ENCODE measurements at places on chromosomes 3 and 15.

GRCh38 chr15:71153823-71154524, 38.7 kb downstream of the THSD4 start:
- no peak for DNase-seq

GRCh38 chr3:34073961-34074360, 275.5 kb downstream of the PDCD6IP start:
- no peak for DNase-seq

DNA sequence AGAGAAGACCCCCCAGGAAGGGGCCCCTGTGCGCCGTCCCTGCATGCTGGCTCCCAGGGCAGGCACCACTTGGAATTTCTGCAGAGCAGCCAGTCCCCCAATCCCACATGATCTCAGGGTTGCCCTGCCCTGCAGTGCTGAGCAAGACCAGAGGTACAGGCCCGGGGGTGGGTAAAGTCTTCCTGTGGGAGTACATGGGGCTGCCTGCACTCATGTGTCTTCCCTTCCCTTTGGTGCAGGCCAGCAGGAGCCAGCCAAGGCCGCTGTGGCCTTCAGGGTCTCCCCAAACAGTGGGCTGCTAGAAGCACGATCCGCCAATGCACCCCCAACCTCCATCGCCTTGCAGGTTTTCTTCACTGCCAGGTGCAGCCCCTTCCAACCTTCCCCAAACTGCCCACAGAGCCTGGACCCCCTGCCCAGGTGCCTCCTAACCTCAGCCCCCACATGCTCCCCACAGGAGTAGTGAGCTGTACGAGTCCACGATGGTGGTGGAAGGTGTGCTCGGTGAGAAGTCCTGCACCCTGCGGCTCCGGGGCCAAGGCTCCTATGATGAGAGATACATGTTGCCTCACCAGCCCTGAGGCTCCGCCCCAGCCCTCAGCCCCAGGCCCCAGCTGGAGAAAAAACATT, 15.0 kb downstream of the ACAA1 start:
- no peak for DNase-seq

DNA sequence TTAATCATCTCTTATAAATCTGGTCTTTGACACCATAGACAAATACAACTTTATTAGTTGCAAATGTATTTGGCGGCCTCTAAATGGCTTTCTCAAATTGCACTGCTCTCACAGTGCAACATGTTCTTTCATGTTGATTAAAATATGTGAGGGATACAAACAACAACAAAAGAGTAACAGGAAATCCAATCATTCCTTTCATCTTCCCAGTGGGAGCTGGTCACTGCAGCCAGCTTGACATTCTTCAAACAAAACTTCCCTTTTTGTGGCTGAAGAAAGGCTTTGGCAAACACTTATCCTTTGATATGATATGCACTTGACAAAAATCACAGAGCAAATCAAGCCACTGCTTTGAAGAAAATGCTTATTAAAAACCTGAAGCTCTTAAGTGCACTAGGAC, 973.6 kb downstream of the EPHA3 start:
- no peak for DNase-seq

DNA sequence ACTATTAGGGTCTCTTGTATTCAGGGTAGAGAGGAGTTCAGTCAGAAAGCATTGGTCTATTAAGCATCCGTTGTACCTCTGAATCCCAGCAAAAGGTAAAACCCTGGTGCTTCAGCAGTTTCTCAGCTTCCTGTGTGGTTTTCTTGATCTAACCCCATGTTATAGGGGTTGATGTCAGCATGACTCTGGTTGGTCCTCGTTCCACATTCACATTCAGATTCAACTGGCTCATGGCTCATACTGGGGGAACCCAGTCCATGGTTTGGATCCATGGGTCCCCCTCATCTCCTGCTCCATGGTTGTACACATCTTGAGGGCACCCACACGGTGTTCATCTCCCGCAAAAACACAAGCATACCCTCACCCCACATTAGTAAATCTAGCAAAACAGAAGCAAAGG, 47.7 kb upstream of the C2CD4B start:
- no peak for DNase-seq

- DNase-seq, result no peak
Measured at GRCh38 chr3:178393146-178393545, 143.1 kb upstream of the KCNMB2 start.

DNA sequence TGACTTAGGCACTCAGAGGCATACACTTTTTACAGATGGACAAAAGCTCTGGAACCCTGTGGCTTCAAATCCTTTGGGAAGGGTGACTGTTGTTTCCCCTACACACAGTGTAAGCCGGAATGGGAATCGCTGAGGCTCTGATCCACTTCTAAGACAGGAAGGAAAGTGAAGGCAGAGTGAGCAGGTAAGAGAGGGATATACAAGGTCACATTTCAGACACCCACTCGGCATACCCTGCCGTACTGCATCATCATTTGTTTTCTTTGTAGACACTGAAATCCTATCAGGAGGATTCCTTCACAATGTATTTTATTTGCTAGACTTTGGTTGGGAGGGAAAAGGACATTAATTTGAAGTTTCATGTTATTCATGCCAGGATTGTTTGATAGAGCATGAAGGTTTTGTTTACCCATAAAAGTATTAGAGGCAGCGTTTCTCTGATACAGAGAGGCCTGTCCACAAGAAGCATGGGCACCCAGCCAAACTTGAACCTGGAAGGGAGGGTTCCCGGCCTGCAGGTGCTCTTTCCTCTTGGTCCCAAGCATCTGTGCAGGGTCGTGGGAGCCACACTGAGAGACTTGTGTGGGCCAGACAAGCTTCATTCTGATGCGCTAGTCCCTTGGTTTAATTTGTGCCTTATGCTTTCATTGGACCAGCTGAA, 21.9 kb upstream of the POLR2M start:
- no peak for DNase-seq

- DNase-seq, result no peak
Measured at GRCh38 chr15:36831904-36832287, 252.5 kb downstream of the CDIN1 start.

GRCh38 chr15:41462084-41462795, 31.4 kb upstream of the ITPKA start:
- no peak for DNase-seq

- no peak for DNase-seq
Measured at GRCh38 chr3:141076036-141076773, 25.1 kb downstream of the SPSB4 start.

DNA sequence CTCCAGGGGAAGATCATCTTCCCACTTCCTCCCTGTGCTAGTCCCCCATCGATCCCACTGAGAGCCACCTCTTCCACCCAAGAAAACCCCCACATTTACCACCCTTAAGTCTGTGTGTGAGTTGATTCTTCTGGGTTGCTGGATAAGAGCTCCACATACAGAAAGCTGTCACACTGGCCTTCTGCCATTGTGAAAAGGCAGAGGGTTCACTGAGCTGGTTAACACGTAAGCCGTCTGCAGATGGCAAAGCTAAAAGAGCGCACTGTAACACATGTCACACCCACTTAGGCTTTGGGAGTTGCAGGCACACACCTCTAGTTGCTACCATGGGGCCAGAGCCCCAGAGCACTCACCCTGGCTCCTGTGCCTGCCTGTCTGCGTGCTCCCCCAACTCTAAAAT, 309.8 kb upstream of the LRRC3B start:
- DNase-seq, result no peak

GRCh38 chr3:23993556-23994243, 48.6 kb downstream of the NR1D2 start:
- DNase-seq, result no peak

GRCh38 chr15:63603516-63603915, 6.3 kb downstream of the FBXL22 start:
- no peak for DNase-seq

DNA sequence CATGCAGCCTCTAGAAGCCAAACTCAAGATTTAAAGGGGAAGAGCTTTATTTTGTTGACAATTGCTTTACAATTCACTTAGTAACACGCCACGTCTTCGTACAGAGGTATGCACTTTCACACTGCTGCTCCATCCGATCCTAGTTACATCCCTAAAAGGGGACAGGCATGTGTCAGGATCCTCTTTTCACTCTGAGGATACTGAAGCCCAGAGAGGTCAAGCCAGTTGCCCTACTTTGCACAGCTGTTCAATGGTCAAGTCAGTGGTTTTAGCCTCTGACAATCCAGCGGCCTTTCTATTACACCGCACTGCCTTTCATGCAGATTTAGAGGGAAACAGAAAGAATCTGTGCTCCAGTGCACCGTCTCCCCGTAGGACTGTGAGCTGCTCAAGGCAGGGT, 44.9 kb upstream of the CHRNB4 start:
- no peak for DNase-seq

DNA sequence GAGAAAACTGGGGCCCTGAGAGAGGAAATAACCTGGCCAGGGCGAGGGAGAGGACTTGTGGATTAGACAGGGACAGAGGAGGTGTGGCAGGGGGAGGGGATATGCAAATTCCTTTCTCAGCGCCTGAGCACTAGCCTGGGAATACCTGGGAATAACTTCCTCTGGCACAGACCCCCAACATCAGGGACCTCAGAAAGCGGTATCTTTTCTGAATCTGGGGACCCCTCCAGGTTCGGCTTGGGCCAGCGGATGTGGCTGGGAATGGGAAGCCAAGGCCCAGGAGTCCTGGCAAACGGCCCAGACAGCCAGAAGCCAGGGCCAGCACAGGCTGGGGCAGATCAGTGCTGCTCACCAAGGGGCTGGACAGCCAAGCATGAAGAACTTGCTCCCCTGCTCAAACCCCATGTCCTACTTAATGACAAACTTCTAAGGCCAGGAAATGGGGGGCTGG, 9.2 kb upstream of the ACSBG1 start:
- no peak for DNase-seq

DNA sequence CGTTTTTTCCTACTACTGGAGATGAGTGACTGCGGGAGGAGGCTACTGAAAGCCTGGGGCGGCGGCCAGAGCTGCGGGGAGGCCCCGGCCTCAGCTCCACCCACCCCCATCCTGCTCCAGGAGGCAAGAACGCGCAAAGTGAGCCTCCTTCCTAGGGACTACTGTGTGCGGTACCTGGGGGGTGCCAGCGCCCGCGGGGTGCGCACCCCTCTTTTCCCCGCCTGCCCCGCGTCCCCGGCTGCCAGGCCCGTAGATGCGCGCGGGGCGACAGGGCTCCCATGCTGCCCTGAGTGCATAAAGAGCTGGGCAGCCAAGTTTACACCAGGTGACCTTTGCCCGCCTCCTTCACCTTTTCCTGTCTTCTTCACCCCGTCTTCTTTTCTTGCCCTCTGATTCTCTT, 2.5 kb upstream of the USF3 start:
- no peak for DNase-seq

DNA sequence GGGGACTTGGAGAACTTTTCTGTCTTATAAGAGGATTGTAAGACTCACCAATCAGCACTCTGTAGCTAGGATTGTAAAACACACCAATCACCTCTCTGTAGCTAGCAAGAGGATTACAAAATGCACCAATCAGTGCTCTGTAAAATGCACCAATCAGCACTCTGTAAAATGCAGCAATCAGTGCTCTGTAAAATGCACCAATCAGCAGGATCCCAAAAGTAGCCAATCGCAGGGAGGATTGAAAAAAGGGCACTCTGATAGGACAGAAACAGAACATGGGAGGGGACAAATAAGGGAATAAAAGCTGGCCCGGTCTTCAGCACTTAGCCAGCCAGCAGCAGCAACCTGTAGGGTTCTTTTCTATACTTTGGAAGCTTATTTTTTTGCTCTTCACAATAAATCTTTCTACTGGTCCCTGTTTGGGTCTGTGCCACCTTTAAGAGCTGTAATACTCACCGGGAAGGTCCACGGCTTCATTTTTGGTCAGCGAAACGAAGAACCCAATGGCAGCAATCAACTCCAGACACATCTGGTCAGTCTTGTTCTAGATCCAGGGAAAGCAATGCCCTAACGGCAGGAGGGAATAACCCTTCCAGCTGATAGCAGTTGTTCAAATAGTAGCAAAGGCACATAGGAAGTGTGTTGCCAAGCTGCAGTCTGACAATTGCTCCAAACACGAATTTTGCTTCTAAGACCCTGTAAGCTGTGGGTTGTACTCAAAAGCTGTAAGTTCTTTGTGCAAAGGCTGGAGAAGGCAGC, 135.6 kb downstream of the TJP1 start:
- no peak for DNase-seq

DNA sequence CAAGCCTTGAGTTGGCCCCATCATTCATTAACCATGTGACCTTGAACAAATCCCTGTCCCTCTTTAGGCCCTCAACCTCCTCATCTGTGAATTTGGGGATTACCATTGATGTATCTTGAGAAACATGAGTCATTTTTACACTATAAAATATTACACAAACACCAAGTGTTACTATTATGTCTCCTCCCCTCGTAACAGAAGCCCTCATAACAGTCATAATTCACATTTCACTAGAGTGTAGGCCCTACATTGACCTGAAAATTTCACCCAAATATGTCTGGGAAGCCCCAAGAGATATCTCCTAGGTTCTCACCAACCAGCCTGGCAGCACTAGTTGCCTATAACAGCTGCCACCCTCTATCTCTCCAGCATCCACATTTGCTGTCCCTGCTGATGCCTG, 15.8 kb upstream of the SLC6A1 start:
- DNase-seq, result no peak

GRCh38 chr3:73459711-73460110, 165.0 kb downstream of the PDZRN3 start:
- no peak for DNase-seq

- DNase-seq, result no peak
Measured at GRCh38 chr3:195154793-195155535, 116.0 kb downstream of the XXYLT1 start.

DNA sequence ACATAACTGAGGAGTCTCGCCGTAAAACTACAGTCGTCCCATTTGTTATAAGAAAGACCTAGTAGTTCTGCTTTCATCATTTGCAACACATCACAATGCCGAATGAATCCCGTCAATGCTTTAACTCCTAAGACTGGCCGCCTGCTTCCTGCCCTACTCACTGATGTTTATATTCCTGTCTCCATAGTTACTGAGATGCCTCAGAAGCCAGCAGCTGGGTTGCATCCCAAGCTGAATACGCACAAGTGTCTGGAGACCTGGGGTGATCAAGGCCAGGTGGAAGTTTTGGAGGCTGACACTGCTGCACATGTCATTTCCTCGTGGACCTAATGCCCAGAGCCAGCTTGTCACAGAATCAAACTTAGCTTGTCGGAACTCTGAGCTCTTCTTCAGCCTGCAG, 95.2 kb upstream of the UBE2E1 start:
- DNase-seq, result no peak

DNA sequence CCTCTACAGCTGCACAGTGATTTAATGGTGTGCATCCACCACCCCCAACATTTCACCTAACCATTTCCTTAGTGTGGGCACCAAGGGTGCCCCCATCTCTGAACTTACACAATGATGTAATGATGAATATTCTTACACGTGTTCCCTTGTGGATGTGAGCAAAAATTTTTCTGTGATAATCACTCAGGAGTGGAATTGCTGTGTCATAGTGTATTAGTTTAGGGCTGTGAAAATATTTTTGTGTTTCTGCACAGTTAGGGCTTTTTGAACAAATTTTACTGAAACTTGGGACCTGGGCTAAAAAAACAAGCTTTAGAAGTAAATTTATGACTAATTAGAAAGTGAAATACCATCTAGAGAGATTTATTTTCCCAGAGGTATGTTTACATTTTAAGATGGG, 134.5 kb upstream of the CCNL1 start:
- DNase-seq, result no peak

Measured in activated naive CD4-positive, alpha-beta T cell treated with Interleukin-2 at 50 U/mL for 16 hours (primary cell).